ENCODE measurements at places on chromosomes 5 and 9.

DNA sequence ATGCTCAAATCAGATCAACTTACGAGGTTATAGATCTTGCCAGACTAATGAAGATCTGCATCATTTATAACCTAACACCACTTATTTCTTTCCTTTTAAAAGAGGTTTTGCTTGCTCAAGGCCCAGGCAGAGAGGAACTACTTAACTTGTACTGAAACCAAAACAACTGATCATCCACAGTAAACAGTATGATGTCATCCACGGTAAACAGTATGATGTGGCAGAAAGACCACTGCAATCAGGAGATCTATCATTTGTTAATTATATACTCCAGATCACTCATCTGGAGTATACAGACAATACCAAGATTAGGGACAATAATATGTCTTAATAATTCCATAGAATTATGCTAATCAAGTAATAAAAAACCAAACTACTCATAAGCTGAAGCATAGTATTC is 116.8 kb downstream of the ADAMTS6 start:
- DNase-seq: no peak

DNA sequence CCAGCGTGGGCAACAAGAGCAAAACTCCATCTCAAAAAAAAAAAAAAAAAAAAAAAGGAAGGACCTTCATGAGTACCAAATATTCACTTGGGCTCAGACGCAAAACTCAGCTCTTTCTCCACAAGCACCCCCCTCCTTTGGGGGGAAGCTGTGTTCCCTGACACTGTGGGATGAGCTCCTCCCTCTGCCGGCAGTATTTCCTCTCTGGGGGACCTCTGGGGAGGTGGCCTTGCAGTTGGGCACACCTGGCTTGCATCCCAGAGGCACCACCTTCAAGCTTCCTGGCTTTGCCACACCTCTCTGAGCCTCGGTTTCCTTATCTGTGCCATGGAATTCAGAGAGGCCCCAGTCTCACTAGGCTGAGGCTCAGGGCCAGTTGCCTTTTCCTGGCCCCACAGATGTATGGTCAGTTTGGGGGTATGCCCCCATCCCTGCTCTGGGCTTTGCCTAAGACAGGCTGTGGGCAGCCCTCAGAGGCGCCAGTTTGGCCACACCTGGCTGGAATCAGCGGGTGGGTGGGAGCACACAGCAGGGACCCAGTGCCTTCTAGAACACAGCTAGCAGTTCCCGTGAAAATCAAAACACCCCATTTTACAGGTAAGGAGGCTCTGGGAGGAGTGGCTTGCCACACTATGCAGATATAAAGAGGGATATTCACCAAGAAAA is 157.5 kb upstream of the IER5L start:
- DNase-seq: no peak

DNA sequence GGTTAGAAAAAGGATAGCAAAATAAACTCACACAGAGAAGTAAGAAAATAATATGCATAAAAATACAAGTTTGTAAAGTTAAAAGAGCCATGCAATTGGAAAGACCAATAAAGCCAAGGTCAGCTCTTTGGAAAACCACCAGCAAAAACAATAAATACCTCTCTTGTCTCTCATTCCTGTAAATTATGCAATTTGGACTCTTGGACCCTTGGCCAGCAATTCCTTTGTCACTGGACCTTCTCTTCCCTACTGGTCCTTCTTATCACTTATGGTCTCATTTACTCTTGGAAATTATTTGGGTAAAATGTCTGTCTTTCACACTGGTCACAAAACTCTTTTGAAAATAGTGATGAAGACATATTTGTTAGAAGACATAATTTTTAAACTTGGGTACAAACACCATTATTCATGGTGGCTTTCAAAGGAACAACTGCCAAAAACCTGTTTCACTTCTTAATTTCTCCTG is 379.5 kb downstream of the TMEM232 start:
- no peak for DNase-seq

DNA sequence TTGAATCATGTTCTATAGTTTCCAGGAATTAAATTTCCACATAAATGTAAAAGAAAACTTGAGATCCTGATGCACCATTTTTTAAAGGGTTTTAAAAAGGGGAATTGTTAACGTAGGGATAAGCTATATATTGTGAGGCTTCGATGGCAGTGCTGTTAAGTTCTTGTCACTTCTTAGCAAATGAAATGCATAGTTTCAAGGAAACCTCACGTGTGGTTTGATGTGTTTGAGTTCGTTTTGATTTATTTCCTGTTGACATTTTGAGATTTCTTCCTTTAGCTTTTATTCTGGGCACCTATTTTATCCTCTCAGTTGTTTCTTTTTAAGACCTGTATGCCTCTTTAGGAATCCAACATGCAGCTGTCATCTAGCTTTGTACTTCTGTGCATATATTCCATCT is 301.0 kb downstream of the DOCK8 start:
- DNase-seq: no peak

DNA sequence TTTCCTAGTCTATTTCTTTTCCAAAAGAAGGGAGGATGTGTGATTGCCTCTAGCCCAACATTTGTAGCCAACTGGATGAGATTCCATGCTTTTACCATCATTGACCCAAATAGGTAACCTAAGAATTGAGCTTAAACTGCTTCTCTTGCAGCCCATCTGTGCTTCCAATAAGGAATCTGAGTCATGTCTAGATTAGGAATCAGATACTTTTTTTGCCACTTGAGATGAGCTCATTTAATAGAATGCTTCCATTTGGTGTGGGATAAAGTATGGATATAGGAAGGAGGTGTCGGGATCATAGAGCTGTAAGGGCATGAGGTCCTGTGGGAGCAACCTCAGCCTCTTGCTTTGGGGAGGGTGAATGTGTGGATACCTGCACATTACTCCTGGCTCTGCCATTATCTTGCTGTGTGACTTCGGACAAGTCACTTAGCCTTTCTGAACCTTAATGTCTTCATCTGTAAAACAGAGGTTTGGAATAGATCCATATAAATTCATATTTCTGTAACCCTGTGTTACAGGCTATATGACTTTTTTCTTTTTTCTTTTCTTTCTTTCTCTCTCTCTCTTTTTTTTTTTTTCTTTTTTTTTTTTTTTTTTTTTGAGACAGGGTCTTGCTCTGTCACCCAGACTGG is 56.2 kb downstream of the MAP1B start:
- no peak for DNase-seq

DNA sequence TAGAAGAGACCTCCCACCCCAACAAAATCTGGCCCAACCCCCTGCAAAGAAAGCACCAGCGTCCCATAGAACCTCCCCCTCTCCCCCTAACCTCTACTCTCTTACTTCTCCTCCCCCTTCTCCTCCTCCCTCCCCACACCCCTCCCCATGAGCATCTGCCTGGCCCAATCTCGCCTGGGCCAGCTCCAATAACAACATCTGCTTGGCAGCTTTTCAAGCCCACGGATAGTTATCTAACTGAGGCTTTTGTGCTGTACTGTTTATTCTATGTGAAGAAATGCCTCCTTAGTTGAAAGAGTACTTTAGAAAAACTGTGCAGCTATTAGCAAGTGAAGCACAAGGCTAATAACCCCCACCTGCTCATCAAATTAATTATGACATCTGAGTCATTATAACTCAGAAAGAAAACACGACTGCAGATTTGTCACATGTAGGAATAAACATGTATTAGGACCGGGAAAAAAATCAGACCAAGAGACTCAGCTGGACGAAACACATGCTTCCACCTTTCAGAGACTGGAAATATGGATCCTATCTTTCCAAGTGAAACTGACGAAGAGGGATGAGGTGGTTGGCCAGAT is 42.8 kb downstream of the NFIB start:
- DNase-seq: no peak

DNA sequence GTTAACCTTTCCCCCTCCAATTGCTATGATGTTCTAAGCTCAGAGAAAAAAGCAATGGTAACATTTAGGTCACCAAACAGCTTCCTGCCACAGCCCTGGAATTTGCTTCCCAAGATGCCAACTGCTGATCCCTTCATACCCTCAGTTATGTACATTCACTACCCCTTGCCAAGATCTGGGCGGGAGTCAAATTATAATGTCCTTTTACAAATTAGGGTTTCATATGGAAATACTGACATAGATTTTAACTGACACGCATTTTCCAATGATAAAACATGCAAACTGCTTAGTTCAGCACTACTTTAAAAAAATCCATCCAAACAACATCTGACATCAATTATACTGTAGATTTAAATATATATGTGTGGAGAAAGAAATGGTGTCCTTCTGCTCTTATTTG is 5.0 kb downstream of the LOX start:
- no peak for DNase-seq

All from stimulated activated effector memory CD8-positive, alpha-beta T cell treated with anti-CD3 and anti-CD28 coated beads, Interleukin-12 subunit alpha, Interleukin-12 subunit beta, amount 100 ng/mL, for 72 hours (primary cell).